CD4-positive, CD25-positive, alpha-beta regulatory T cell (primary cell): ENCODE measurements at places on chromosomes 16 and 17.

- no peak for DNase-seq
Measured at GRCh38 chr17:34626121-34626681, 46.8 kb downstream of the TMEM132E start.

- no peak for DNase-seq
Measured at GRCh38 chr17:82247856-82248671, 19.2 kb downstream of the SLC16A3 start.

DNA sequence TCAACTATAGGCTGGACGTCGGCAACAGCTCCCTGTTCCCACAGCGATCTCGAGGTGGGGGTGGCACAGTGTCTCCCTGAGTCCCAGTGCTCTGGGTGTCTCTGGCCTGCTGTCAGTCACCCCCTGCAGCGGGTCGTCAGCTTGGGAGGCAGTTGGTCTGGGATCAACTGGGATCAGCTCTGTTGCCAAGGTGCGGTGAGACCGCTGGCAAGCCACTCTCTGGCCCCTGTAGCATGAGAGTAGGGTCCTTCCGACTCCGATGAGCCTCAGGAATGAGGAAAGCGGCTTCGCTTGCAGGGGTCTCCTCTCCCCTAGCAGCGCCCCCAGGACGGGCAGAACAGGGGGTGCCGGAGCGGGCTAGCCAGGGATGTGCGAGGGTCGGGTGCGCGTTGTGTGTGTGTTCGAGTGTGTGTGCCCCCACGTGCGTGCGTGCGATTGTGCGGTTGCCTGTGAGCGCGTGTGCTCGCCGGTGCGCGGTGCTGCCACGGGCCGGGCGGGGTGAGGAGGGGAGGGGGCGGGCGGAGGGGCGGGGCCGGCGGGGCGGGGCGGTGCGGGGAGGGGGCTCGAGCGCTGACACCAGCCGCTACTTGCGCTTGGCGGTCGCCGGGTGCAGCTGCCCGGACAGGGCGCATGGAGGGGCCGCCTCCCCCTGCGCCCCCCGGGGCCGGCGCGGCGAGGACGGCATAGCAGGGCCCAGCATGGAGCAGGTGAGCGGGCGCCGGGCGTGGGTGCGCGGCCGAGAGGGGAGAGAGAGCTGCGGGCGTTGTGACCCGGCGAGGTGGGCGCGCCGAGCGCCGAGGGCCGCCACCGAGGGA, 9.4 kb upstream of the ARHGAP23 start:
- no peak for DNase-seq

GRCh38 chr17:4174556-4174955, 31.6 kb downstream of the CYB5D2 start:
- no peak for DNase-seq

GRCh38 chr17:39920218-39921210, 2.1 kb upstream of the GSDMB start:
- no peak for DNase-seq

DNA sequence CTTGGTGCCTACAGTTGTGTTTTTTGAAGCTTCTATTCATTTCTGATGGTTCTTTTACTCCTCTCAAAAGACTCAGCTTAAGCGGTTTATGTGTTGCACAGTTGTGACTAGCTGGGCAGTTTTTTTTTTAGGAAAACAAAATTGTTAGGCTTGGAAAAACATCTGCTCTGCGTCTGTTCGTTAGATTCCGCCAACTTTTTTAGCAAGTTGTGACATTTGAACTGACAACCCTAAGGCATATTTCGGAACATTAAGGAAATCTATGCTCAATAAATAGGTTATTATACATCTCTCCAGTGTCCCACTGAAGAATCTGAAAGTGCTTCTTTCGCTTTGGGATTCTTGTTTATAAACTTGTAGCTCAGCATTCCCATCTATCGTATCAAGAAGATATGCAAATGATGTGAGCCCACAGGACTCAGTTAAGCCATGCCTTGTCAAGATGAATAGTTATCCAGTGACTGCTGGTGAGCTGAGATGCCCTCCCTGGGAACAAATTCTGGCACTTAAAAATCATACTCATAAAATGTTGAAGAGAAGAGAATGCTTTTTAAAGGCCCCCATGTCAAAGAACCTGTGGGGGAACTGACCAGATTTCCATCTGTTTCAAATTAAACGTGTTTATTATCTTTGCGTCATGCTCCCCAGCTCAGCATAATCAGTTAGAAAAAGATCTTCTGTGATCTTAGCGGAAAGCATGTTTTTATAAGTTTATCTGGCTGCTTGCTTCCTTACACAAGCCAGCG, 109.0 kb upstream of the FAM20A start:
- DNase-seq, result no peak

DNA sequence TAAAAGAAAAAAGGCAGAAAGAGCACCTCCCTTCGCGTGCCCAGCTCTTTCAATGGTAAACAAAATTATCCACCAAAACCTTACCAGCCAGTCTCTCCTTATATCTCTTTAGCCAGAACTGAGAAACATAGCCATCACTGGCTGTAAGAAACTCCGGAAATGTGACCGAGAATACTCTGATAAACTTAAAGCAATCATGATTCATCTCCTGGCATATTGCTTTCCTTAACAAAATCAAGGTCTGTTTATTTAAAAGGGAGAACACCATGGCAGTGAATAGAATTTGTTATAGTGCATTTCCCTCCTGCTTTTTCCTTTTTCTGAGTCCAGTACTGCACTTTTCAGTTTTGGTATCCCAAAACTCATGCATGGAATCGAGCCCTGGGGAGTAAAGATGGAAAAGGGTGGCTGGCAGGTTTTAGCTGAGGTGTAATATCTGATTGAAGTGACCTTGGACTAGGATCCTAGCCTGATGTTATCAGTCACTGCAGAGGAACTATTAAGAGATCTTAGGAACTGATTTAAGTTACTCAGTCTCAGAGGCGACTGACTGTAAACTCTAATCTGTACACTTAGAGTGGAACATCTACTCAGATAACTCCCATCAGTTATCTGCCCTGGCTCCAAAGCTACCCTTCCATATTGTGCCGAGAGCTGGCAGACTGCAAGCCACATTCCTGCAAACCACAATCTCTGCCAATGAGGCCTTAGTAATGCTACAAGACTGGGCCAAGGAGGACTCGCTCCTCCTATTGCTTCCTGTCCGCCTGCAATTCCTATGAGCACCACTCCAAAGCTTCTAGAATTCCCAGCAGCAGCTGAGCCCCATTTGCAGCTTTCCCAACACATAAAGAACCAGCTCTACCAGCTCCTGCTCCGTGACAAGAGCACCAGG, 7.4 kb upstream of the COX10 start:
- DNase-seq, result no peak

GRCh38 chr16:69822174-69822935, 60.2 kb downstream of the WWP2 start:
- no peak for DNase-seq

GRCh38 chr17:80025140-80025539, 10.5 kb downstream of the TBC1D16 start:
- no peak for DNase-seq

DNA sequence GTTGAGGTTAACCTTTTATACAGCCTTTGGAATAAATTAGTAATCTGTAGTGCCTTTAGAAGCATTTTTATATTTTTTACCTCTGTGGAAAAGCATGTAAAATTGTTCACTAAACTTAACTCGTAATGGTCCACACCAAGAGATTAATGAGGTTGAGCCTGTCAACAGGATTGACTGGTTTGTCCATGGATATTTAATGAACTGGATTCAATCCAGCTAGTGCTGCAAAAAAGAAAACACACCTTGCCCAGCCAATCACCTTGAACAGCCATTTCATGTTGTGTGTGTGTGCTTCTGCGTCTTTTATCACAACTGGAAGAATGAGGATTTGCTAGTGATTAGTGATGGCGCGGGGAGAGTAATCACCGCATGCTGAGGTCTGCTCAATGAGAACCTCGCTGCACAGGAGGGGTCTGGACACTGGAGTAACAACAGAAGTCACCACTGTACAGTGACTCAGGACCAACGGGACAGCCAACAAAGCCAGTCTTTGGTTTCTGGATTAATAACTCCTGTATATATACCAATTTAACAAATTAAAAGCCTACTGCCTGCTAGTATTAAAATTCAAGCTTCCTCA, 33.7 kb downstream of the LITAFD start:
- no peak for DNase-seq

GRCh38 chr16:22296225-22297113, 740 bp upstream of the POLR3E start:
- DNase-seq, result peak; percentile 13

GRCh38 chr17:68035131-68035522, 408 bp upstream of the KPNA2 start:
- DNase-seq, result peak; percentile 85

DNA sequence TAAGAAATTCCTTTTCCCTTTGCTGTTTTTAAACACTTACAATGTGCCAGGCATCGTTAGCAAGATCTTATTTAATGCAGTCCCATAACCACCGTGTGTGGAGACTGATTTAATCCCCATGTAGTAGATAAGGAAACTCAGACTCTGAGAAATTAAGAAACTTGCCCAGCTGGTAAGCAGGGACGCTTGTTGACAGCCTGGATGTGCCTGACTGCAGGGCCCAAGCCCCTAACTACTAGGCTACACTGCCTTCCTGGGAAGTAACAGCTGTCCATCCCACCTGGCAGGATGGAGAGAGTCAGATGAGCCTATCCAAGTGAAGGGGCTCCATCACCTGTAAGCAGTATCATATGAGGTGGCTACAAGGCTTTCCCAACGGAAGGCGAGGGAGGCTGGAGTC, 23.1 kb downstream of the CDK5RAP3 start:
- DNase-seq, result no peak

GRCh38 chr17:1560858-1561355, 1.7 kb downstream of the PITPNA start:
- no peak for DNase-seq

- no peak for DNase-seq
Measured at GRCh38 chr17:78523934-78524655, 53.1 kb downstream of the DNAH17 start.
